ENCODE measurements at places on chromosomes 3 and 15.
A peak's percentile ranks its signal among the peaks of the same experiment; 100 is the strongest.

GRCh38 chr15:57923306-57923705 is 142.2 kb downstream of the ALDH1A2 start:
- DNase-seq: peak; percentile 66

DNA sequence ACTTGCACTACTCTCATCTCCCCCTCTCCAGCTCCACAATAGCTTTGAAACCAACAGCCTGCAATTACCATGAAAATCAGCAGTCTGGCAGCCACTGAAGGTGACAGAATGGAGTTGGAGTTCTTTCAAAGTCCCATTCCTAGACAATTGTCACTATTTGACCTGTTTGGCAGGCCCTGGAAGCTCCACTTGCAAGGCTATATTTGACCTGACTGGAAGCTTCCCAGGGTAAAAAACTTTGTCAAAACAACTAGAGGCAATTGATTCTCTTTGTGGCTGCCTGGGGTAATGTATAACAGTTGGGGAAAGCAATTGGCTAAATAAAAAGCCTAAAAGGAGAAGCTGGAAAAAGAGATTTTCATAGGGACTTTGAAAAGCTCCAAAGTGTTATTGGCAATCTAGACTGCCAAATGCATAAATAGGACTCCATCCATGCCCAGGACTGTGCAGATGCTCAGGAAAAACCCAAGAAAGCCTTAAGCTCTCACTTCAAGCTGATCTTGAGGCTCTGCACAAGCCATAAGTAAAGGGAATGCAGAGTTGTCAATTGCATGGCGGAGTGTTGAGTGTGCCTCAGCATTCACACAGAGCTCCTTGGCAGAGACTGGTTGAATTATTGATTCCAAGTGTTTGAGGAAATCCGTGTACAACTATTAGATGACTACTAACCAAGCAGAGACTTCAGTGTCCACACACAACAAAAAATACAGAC is 18.3 kb downstream of the GREM1 start:
- DNase-seq: no peak

GRCh38 chr15:85706779-85707518 is 87.8 kb downstream of the KLHL25 start:
- DNase-seq: peak; percentile 99

GRCh38 chr3:73484656-73485248 is 140.0 kb downstream of the PDZRN3 start:
- DNase-seq: no peak

All from fibroblast of villous mesenchyme (primary cell).